ENCODE measurements at places on chromosomes 12 and 14.

GRCh38 chr12:115571027-115571426 is 706.5 kb downstream of the MED13L start:
- no peak for DNase-seq

GRCh38 chr14:32197919-32198318 is 3.9 kb upstream of the RNU6-7 start:
- no peak for DNase-seq

DNA sequence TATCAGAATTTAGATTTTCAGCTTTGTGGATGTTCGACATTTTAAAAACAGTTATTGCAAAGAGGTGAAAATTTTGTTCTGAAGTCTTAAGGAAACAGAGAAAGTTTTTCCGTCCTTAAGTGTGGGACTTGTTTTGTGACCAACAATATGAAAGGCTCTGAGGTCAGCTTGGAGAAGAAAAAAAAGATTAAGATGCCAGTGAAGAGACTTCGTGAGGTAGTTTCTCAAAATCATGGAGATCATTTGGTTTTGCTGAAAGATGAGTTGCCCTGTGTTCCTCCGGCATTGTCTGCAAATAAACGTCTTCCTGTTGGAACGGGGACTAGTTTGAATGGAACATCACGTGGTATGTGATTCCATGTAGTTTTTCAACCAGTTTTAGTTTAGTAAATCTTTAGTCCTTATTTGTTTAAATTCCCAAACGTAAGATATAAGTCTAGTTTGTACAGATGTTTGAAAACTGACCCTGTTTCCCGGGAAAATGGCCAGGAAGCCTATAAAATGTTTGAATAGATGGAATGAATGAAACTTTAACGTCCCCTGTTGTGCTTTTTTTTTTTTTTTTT is 682 bp downstream of the KIAA0586 start:
- DNase-seq: no peak

DNA sequence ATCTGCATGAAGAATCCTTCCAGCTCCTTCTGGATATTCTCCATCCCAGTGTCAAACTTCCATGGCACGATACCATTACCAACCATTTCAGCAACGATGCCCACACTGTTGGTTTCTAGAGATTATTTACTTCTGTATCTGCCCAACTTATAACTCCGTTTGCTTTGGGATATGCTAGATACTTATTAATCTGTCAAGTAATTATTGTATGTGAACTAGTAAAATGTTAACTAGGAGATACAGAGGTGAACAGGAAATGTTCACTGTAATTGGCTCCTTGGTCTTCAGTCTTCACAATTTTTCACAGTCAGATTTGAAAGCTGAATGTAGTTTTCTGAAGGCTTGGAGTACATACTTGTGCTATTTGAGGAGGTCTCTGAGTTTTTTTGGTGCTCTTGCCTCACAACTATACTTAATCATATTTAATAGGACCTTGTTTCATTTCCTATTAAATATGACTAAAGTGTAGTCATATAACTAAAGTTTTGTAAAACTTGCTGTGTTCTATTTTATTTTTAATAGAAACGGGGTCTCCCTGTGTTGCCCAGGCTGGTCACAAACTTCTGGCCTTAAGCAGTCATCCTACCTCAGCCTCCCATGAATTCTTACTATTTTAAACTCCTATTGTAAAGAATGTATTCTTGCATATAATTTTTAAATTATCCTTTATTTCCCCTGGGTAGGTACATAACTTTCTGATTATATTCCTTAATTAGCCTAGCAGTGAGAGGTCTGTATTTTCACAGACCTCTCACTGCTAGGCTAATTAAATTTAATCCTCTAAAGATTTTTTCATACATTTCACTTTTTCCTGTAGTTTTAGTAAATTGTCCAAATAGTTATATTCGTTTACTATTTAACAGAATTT is 79.7 kb downstream of the FGD4 start:
- DNase-seq: no peak

DNA sequence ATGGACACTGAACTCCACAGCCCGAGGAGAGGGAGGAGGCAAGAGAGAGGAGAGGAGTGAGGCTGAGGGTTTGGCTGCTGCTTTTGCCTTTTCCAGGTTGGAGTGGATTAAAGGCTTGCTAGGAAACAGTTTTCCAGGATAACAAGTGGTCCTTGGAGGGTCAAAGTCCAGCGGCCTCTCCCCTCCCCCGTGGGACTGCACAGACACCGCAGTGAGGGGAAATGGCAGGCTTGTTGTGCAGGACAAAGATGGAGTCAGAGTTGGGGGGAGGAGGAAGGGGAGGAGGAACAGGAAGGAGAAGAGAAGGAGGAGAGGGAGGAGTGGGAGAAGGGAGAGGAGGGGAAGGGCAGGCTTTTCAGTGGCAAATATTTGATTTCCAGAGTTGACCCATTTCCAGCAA is 245.5 kb downstream of the RBM19 start:
- DNase-seq: no peak

- no peak for DNase-seq
These were observed 13.4 kb downstream of the NCAPD2 start for GRCh38 chr12:6507102-6507998.

GRCh38 chr14:76612654-76613053 is 148.6 kb upstream of the VASH1 start:
- DNase-seq: no peak

DNA sequence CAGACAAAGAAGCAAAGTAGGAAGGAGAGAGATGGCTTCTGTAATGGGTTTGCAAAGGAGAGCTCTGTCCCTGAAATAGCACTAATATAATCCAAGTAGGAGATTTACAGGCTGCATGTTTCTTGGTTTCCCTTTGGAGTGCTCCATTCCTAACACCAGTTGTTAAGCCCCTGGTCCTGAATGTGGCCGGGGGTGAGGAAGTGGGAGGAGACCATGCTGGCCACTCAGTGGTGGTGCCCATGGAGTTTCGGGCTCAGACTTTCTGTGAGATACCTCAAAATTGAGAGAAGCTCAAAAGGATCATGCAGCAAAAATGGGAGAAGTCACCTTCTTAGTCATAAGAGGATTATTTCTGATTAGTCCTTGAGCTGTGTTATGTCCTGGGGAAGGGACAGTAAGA is 88.5 kb downstream of the DAD1 start:
- DNase-seq: no peak

- no peak for DNase-seq
These were observed 278.3 kb downstream of the SEC23A start for GRCh38 chr14:38824706-38825105.

DNA sequence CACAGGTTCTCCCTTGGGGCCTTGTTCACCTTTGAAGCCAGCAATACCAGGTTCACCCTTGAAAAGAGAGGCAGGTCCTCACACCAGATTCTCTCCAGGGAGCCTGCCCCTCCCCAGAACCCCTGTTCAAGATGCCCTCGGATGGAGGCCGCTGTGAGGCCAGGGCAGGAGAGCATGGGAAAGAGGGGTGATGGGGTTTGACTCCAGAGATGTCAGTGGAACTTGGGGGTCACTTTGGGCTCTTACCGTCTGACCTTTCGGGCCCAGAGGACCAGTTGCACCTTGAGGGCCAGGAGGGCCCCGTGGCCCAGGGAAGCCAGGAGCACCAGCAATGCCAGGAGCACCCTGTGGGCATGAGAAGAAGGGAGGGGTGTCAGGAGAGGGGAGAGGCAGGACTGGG is 17.4 kb downstream of the COL2A1 start:
- no peak for DNase-seq

DNA sequence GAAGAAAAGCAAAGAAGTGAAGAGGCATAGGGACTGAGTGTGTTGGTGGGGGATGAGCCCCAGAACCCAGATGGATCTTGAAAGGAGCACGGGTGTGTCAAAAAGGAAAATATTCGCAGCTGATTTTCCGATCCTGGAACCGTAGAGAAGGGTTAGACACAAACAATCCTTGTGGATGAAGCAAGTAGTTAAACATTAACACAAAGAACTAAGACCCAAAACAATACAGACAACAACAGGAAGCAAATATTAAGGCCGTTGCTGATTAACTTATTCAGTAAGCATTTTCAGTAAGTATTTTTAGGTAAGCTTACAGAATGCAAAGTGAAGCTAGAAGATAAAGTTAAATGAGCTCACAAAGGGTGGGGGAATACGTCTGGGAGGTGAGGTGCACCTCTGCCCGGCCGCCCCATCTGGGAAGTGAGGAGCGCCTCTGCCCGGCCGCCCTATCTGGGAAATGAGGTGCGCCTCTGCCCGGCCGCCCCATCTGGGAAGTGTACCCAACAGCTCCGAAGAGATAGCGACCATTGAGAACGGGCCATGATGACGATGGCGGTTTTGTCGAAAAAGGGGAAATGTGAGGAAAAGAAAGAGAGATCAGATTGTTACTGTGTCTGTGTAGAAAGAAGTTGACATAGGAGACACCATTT is 62.8 kb upstream of the PRB2 start:
- DNase-seq: no peak

GRCh38 chr12:116820064-116820656 is 61.1 kb downstream of the HRK start:
- no peak for DNase-seq

GRCh38 chr12:116332705-116333380 is 55.4 kb upstream of the MED13L start:
- no peak for DNase-seq

DNA sequence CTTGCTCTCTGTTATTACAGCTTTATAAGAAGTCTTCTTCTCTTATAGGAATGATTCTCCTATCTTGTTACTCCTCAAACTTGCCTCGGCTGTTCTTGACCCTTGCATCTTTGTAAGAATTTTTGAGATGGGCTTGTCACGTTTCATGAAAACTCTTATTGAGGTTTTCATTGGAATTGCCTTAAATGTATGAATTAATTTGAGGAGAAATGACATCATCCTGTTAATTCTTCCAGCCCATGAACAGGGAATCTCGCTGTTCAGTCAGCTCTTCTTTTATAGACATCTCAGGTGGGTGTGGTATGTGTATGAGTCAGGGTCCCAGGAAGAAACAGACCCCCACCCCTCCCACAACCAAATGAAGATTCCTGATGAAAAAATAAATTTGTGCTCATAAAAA is 107.1 kb upstream of the MYL2 start:
- no peak for DNase-seq

DNA sequence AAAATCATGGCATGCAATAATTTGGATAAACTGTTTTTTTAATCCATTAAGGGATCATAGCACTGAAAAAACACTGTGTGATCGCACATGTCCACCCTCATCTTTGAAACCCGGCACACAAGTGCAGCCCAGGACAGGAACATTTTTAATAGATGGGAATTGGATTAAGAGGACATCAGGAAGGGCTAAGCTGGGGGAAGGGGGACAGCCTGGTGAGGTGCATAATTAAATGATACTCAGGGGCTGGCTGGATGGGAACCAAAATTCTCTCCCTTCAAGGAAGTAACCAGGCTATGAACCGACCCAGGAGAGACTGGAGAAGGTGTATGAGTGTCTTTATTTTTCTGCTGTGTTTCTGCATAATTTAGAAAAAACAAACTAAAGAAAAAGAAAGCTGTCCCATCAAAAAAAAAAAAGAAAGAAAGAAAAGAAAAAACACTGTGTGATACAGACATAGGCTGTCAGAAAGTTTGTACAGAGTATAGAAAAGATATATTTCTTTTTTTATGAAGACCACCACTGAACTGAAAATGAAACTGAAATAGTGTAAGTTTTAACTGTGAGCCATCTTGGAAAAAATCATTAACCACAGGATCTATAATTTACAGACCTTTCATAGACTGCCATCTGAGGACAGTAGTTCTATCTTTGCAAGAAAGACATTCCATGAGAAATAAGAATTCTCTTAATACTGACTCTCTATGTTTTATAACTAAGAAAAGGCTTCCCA is 75.1 kb upstream of the SLC38A4 start:
- DNase-seq: no peak

- no peak for DNase-seq
These were observed 65.8 kb upstream of the DACT1 start for GRCh38 chr14:58571769-58572472.

GRCh38 chr12:45660330-45660729 is 69.2 kb upstream of the ARID2 start:
- DNase-seq: no peak

- no peak for DNase-seq
These were observed 72.8 kb downstream of the IRF2BPL start for GRCh38 chr14:76955575-76956315.

DNA sequence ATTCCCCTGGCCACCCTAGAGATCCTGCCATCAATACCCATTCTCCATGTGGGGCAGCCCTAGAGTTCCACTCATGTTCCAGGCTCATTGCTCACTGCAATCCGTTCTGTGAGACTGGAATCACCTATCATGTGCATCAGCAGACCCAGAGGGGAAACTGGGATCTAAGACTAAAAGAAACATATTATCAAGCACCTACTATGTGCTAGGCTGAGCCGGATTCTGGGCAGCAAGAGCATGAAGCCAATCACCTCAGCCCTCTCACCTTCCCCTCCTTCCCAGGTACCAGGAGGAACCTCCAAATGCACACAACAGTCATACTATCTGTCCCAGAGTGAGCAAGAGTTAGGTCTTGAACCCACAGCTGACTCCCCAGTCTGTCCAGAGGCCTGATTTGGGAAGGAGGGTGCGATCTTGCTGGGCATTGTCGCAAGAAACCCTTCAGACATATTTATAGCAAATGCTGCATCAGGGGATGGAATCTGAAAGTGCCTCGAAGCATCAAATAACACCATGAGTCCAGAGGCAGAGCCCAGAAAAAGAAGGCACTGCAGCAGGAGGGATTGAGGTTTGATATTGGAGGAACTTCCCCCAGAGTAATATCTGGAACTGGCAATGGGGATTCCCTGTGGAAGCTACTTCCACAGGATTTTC is 6.7 kb upstream of the CACNB3 start:
- no peak for DNase-seq

GRCh38 chr14:52076334-52076733 is 7.5 kb upstream of the NID2 start:
- DNase-seq: no peak

DNA sequence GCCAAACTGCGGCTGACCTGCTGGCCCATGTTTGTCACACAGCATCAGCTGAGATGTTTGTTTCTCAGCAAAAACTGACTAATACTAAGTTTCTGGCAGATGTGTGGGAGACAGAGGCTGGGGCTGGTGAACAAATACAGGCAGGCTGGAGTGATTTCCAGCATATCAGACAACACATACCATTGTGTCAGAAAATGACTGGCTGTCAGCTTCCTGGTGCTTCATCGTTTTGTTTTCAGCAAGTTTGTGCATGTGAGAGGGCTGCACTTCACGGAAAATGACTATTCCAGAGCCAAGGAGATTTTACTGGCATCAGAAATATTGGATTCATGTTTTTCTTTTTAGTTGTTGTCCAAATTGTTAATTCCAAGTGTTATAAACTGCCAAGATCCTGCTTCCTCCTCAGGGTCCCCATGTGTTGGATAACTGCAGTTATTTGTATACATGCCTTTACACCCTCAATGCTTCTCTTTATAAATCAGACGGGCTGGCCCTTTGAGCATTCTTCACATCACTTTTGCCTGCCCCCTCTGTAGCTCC is 145.7 kb downstream of the GALC start:
- no peak for DNase-seq

DNA sequence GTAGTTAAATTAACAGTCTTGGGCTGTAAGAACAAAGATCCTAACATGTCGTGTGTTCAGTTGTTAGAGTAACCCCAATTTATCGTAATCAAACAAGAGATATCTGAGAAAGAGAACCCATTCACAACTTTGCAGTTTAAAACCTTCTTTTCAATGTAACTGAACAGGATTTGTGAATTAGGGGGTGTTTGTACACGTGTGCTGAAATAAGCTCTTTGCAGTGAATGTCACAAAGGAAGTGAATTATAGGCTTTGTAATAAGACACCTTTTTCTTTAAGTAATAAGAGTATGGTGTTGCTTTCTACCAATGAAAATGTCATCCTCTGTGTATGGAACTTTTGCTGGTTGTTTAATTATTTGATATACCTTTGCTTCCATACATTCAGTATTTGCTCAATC is 114.0 kb downstream of the ALX1 start:
- no peak for DNase-seq
